ENCODE measurements at places on chromosomes 16 and 17.

- DNase-seq = no peak
These were observed 3.8 kb upstream of the DCAF7 start for GRCh38 chr17:63546308-63547082.

GRCh38 chr16:24526701-24527495 lies 12.5 kb upstream of the RBBP6 start:
- no peak for DNase-seq

DNA sequence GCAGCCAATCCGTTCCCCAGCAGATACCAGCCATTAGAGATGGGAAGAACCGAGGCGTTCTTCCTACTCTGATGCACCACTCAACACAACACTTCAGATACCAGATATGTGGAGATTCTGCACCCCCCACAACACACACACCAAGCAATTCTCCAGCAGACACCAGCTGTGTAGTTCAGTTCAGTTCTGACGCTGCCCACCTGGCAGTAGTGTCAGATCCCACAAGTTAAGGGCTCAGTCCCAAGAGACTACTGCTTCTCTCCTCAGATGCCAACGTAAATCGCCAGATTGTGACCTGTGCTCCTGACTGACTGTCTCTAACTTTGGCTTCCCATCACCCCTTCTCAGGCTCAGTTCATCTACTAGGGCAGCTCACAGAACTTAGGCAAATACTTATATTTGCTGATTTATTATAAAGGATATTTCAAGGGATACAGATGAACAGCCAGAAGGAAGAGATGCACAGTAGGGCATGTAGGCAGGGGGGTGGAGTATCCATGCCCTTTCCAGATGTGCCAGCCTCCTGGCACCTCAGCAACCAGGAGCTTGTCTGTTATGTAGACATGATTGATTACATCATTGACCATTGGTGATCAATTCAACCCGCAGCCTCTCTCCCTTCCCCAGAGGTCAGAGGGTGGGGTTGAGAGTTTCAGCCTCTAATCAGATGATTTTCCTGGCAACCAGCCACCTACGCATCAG lies 110.6 kb downstream of the PRKCA start:
- no peak for DNase-seq

- no peak for DNase-seq
These were observed 70.1 kb upstream of the DOC2B start for GRCh38 chr17:251531-251930.

DNA sequence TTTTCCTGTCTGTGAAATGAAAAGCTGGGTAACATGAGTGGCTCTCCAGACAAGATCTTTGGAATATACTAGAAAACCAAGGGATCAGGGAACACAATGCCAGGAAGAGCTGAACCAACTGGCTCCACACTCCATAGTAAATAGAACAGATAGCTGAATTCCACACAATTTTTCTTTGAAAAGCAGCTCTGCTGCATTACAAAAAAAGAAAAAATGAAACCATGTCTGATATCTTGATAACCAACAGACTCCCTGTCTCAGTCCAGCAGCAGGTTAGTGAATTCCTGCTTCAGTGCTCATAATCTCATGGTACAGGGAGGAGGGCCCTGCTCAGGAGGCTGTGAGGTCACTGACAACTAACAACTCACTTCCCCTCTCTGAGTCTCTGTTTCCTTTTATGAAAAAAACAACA lies 97.1 kb downstream of the CDH11 start:
- peak; percentile 69 for DNase-seq

- no peak for DNase-seq
These were observed 253.7 kb downstream of the TOX3 start for GRCh38 chr16:52293204-52293603.

DNA sequence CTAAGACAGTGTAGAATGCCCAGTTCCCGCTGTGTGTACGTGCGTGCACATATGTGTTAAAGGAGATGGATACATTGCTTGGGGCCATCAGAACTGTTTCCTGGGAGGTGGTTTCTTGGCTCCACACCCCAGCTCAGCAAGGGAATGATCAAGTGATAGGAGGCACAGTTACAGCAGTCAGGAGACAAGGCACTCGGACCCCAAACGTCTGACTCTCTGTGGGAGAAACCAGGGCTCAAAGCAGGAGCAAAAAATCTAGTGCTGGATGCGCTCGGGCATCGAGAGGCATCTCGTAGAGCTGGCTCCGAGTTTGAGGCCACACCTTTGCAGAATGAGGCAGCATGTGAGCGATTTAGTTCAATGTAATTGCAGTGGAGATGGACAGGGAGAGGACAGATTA lies 71.9 kb downstream of the RBBP6 start:
- no peak for DNase-seq

- DNase-seq = no peak
These were observed 15.7 kb downstream of the RHBDF2 start for GRCh38 chr17:76485569-76485968.

- DNase-seq = no peak
These were observed 246.5 kb downstream of the FOXL1 start for GRCh38 chr16:86824751-86825296.

DNA sequence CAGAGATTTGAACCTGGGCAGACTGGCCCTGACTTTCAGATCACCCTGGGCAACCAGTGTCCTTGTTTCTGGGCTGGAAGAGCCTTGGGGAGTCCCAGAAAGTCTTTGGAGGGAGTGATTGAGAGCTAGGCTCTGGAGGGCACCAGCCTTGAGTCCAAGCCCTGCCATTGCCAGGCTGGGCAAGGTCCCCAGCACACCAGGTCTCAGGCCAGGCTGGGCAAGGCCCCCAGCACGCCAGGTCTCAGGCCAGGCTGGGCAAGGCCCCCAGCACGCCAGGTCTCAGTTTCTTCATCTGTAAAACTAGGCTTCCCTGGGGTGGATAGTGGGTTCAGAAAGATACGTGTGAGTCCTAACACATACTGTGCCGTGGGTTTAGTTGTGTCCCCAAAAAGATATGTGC lies 135.0 kb downstream of the IRF8 start:
- no peak for DNase-seq

DNA sequence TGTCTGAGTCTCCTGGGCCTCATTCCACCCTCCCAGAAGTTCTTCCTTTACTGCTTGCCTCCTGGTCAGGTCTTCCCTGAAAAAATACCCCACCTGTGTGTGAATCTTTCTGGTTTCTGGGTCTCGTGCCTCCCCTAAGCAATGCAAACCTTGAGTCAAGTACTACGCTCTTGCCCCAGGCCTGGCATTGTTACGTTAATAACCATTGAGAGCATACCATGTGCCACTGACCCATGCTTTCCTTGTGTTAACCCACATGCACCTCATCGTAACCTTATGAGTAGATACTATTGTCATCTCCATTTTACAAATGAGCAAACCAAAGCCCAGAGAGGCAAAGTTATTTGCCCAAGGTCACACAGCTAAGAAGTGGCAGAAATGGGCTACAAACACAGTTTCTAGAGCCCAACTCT lies 25.4 kb upstream of the TOB1 start:
- DNase-seq = no peak

DNA sequence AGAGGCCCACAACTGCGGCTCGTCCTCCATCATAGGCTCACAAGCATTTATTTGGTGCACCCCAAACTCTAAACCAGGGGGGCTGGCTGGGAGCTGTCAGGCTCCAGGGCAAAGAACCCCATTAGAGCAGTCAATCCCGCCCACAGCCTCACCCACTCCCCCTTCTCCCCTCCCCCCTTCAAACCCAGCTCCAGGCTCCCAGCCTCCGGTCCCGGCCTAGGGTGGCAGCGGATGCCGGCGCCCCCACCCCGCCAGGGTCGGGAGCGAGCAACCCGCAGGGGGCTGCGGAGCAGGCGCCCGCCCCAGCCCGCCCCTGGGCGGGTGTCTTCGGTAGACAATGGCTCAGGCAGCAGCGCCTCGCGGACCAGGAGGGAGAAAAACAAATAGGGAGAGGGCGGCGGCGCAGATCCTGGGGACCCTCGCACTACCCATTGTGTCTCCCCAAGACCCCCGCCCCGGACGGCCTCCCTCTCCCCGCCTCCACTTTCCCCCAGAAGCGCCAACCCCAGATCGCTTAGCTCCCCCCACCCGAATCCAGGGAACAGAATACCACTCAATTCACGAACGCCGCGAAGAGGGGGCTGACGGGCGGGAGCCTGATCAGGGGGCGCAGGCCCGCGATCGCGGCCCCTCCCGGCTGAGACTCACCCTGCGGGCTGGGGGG lies 572 bp downstream of the FAM171A2 start:
- DNase-seq = no peak

DNA sequence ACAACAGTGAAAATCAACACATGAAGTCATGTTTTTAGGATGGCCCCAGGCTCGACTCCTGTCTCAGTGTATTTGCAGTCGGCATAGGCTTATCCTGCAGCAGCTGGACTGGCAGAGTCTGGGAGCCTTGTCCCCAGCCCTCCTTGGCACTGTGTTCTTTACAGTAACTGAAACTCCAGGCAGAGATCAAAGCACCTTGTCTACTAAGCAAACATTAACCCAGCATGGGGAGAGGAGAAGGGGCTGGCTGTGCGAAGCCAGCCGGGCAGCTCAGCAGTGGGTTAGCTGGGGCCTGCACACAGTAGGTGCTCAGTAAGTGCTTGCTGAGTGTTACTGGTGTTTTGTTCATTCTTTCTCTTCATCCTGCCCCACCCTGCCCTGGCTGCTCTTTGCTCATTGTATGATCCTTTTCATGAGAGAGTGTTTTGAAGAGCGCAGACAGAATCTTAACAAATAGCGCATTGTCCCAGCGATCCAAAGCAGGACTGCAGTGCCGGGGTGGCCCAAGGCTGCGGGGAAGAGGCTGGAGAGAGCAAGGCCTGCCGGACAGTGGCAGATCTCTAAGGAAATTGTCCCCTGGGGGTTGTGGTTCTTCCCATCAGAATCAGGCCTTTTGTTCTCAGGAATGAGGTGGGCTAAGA lies 23.5 kb upstream of the ITGB4 start:
- DNase-seq = no peak

- no peak for DNase-seq
These were observed 46.2 kb downstream of the MEOX1 start for GRCh38 chr17:43615330-43616028.

- DNase-seq = no peak
These were observed 37.0 kb upstream of the DHX8 start for GRCh38 chr17:43446773-43447172.

- no peak for DNase-seq
These were observed 55.7 kb downstream of the PLD6 start for GRCh38 chr17:17150448-17150800.

GRCh38 chr17:79874329-79874981 lies 35.2 kb upstream of the CBX4 start:
- peak; percentile 42 for DNase-seq

- DNase-seq = no peak
These were observed 344 bp downstream of the CNTNAP4 start for GRCh38 chr16:76277460-76278030.

GRCh38 chr17:37220607-37220953 lies 155.2 kb upstream of the C17orf78 start:
- peak; percentile 49 for DNase-seq

- DNase-seq = no peak
These were observed 9.5 kb upstream of the DHRS13 start for GRCh38 chr17:28912281-28912937.

DNA sequence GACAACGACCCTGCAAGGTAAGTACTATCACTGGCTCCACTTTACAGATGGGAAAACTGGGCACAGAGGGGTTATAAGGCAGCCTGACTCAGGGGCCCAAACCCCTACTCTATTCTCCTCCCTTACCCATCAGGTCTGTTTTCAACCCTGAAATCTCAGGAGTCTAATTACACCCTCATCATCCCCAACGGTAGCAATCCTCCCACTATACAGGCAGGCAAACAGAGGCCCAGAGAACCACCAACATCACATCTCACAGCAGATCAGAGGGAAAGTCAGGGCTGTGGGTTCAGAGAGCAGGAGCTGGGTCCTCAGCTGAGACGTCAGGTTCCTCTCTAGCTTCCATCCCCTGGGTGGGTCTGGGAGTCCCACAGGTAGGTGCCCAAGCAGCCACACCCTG lies 16.5 kb downstream of the JUP start:
- DNase-seq = no peak

DNA sequence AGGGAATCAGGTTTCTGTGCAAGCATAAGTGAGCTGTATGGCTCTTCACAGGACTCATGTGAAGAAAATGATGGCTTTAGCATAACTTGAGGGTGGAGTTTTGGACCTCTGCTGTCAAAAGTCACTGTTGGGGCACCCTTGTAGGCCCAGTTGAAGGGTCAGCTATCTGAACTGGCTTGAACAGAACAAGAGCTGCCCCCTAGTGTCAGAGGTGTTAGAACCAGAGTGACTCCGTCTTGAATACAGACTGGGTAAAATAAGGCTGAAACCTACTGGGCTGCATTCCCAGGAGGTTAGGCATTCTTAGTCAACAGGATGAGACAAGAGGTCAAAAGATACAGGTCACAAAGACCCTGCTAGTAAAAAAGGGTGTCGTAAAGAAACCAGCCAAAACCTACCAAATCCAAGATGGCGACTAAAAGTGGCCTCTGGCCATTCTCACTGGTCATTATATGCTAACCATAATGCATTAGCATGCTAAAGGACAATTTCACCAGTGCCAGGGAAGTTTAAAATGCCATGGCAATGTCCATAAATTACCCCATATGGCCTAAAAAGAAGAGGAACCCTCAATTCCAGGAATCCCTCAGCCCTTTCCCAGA lies 484.0 kb upstream of the ERCC4 start:
- no peak for DNase-seq

GRCh38 chr17:20300436-20300934 lies 166.9 kb downstream of the LGALS9B start:
- peak; percentile 35 for DNase-seq

DNA sequence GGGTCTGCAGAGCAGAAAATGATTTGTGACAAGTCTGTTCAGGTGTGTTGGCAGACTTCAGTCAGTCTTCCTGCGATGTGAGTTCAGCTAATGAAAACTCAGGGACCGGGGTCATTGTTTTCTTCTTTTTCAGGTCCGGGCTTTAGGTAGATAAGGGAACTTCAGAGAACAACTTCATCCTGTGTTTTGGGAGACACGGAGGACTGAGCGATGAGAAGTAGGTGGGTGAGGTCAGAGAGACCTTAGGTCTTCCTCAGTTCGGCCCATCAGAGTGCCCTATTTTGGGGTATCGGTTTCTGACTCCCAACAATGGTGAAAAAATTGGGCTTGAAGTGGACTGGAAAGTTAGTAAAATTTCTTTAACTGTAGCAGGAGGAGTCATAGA lies 88.9 kb upstream of the ATF7IP2 start:
- no peak for DNase-seq

- DNase-seq = no peak
These were observed 44.7 kb upstream of the SOX9 start for GRCh38 chr17:72075995-72076677.

GRCh38 chr17:78957128-78957527 lies 22.6 kb downstream of the LGALS3BP start:
- peak; percentile 58 for DNase-seq

DNA sequence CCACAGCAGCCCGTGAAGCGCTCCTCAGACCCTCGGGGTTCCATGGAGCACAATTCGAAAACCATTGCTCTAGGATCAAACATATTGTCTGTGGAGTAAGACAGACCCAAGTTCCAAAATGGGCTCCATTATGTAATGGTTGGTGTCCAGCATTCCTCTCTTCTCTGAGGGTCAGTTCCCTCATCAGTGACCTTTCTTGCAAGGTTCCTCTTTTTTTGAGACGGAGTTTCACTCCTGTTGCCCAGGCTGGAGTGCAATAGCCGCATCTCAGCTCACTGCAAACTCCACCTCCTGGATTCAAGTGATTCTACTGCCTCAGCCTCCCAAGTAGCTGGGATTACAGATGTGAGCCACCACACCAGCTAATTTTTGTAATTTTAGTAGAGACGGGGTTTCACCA lies 28.4 kb downstream of the PLXDC1 start:
- DNase-seq = no peak

GRCh38 chr17:77086433-77087010 lies 54.2 kb upstream of the SEC14L1 start:
- DNase-seq = peak; percentile 84
